Anterior cingulate cortex (tissue), 58 donors: ENCODE measurements at places on chromosomes 2 and 18.

DNA sequence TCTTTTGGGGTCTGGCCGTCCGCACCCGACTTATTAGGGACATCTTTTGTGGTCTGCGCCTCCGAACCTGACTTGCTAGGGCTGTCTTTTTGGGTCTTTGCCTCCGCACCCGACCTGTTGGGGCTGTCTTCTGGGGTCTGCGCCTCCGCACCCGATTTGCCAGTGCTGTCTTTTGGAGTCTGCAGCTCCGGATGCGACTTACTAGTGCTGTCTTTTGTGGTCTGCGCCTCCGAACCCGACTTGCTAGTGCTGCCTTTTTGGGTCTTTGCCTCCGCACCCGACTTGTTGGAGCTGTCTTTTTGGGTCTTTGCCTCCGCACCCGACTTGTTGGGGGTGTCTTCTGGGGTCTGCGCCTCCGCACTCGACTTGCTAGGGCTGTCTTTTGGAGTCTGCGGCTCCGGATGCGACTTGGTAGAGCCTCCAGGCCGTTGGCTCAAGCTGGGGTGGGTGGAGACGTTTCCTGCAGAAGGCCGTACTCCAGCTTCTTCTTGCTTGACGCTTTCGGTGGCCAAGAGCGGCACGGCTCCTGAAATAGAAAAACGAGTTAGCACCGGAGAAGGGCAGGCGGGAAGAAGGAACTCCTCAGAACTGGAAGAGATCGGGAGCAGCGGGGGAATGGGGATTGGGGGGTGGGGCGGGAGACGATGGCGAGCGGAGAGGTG lies 498 bp downstream of the TGOLN2 start:
- no peak for DNase-seq

DNA sequence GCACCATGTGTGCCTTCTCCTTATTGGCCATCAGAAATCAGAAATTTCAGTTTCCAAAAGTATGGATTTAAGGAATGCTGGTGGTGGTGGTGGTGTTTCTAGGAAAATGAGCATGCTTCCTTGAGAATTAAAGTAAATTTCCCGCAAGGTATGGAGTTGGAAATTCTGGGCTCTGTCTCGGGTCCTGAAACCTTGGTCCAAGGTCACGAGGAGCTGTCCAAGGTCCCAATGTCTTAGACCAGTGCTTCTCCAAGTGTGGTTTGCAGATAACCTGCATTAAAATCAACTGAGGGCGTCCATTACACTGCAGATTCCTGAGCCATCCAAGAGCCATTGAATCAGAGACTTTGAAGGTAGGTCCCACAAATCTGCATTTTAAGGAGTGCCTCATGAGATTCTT lies 210.9 kb upstream of the PKDCC start:
- no peak for DNase-seq

- no peak for DNase-seq
These were observed 1132.9 kb upstream of the ZEB2 start for GRCh38 chr2:145652571-145653545.

GRCh38 chr2:54879598-54880332 lies 156.3 kb downstream of the EML6 start:
- DNase-seq = no peak

DNA sequence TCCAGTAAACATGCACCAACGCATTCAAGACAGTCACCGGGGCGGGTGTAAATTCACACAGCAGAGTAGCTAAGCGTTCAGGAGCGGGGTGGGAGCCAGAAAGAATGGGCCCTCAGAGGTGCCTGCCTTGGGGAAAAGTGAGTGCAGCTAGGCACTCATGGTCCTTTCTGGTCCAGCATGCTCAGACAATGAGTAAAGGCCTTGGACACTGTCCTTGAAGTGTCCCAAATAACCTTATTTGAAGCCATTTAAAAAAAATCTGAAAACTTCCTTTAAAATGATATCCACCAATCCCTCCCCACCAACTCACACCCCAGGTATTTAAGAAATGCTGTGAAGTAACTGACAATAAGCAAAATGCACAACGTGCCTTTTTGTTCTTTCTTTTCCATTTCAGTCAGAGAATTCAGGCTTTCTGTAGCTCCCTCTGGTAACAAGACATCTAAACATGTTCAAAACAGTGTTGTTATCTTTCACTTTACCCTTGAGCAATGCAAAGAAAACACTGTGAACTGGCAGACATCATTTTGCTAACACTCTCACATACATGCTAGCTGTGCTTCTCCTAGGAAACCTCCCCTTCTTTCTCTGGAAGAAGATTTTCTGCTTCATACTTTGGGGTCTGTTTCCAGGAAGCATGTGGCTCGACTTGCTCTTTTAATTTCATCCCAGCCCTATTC lies 445.1 kb upstream of the SPRED2 start:
- DNase-seq = no peak

DNA sequence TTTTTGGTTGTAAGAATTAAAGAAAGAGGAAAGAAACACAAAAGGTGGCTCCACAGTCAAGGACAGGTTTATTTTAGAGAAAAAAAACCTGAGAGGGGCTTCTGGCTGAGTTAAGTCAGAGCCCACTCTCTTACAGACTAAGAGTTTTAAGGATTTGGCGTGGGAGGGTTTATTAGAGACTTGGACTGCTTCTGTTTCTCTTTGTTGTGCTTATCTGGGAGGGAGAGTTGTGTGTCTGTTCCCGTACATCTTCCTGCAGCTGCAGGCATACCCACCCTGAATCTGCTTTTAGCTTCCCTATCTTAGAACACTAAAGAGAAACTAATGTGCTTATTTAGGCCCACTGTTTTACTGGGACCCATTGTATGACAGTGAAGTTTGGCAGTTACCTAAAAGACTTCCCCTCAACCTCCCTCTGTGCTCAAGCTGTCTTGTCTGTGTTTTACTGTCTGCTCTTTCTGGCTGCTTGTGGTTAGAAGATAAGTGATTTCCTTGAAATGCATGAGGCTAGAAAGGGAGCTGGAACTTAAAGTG lies 2.7 kb downstream of the RSAD2 start:
- no peak for DNase-seq

DNA sequence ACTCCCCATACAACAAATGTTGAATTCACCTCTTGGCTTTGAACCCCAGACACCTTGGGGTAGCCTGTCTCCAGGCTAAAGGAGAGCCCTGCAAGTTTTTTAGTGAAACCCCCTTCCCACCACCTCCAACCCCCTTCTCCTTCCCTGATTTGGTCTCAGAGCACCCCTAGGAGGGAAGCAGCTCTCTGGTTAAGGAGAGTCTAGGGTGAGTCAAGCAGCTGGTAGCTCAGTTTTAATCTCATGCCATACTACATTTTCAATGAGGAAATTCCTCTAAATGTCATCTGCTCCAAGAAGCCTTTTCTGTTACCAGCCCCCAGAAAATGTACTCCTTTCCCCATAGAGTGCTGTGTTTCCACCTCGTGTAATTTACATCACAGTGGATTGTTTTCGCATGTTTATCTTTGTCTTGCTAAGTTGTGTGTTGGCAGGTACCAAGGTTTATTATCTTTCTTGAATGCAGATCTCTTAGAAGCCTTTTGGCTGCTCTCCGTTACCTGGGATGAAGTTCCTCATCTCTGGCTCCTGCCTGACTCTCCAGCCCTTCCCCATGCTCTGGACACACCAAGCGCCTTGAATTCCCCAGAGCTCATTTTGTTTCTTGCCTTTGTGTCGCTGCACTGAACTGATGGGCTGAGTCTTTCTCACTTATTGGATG lies 82.2 kb downstream of the ASAP2 start:
- DNase-seq = no peak

DNA sequence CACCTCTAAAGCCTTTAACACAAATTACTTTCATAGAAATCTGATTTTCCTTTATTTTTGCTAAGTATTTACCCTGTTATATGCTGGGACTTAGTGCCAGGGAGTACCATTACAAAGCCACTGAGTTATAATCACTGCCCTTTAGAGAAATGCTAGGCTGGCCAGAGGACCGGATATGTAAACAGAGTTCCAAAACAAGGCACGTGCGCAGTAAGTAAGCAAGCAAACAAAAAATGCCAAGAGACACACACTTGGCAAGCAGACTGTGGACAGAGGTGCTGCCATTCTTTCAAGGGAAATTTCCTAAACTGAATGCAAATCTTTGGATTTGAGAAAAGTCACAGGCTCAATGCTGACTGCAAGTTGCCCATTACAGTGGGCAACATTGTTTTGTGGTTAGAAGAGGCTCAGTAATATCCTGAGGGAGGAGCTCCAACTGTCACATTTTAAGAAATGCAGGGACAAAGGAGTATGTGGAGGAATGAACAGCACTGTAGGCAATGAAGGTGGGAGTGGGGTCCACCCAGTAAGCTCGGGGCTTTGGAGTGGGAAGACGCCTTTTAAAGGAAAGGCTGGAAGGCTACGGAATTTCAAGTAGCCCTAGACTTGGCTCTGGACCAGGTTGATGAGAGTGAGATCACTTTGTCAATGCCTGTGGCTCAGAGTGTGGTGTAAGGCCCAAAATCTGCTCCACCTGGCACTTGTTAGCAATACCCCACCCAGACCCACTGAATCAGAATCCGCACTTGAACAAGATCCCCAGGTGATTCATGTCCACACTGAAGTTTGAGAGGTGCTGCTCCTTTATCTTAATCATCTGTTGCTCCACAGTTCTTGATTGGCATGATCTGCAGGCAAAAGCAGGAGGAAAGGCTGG lies 2.1 kb upstream of the PARD6G start:
- no peak for DNase-seq

DNA sequence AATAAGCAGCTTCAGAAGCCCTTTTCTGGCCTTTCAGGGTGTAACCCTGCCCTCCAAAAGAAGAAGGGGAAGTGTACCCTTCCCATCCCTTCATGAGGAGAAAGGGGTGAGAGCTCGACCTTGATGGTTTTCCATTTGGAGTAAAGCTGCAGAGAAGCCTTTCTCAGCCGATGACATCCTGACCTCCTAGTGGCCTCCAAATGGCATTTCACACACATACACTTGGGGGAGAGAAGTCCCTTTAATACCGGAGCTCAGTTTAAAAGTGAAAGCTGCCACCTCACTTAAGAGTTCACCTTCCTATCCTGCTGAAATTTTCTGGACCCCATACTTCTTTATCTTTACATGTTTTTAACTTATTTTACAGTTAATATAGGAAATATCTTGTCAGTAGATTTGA lies 716.7 kb downstream of the DCDC2C start:
- DNase-seq = no peak

DNA sequence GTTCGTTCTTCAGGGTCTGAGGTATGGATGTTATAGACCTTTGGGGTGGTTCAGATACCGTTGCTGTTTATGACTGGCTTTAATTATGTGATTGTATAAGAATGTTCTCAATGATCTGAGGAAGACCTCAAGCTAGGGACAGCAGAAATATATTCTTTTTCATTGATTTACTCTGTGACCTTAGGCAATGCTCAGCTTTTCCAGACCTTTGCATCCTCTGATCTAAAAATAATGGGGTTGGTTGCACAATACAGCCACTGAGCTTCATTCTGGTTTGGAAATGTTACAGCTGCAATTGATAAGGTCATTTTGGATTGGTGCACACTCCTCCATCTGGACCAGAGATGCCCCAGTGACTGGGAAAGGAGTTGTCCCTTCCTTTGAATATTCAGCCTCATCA lies 17.2 kb upstream of the CABYR start:
- DNase-seq = no peak

GRCh38 chr2:105804266-105804665 lies 59.6 kb downstream of the NCK2 start:
- DNase-seq = no peak

DNA sequence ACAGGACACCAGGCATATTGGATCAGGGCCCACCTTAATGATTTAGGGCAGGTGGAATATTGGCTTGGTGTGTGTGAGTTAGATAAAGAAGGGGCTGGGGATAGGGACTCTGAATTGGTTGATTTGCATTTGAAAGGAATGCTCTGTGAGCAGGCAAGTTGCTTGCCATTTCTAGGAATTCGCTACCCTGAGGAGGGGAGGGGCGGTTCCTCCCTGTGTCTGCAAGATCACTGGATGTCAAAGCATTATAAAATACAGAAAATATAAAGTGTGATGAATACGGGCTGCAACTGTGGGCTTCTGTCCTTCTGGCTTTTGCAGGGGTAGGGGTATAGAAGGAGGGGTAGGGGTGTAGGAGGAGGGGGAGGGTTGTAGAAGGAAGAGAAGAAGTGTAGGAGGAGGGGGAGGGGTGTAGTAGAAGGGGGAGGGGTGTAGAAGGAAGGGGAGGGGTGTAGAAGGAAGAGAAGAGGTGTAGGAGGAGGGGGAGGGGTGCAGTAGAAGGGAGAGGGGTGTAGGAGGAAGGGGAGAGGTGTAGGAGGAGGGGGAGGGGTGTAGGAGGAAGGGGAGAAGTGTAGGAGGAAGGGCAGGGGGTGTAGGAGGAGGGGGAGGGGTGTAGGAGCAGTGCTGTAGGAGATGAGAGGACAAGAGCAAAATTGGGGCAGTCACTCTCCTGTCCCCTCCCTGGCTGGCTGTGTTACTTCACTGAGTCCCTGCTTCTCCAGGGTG lies 238.0 kb upstream of the COPS8 start:
- no peak for DNase-seq

DNA sequence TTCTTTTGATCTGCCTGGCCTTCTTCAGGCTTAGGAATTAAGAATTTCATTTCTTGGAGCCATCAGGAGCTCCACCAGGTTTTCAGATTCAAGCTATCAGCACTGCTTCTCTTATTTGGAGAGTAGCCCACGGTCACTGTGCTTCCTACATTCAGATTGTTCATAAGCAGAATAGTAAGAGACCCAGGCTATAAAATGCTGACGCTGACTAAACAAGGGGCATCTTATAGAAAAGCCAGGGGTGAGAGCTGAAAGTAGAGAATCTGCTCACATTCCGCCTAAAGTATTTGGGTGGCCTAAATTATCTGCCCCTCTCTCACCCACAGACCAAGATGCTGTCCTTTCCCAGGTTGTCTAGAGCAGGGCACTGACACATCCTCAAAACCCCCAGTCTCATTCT lies 120.3 kb upstream of the SULT1C3 start:
- DNase-seq = no peak

GRCh38 chr18:53984021-53984420 lies 240.4 kb downstream of the MBD2 start:
- no peak for DNase-seq

GRCh38 chr2:163132850-163133249 lies 294.3 kb upstream of the KCNH7 start:
- DNase-seq = no peak

DNA sequence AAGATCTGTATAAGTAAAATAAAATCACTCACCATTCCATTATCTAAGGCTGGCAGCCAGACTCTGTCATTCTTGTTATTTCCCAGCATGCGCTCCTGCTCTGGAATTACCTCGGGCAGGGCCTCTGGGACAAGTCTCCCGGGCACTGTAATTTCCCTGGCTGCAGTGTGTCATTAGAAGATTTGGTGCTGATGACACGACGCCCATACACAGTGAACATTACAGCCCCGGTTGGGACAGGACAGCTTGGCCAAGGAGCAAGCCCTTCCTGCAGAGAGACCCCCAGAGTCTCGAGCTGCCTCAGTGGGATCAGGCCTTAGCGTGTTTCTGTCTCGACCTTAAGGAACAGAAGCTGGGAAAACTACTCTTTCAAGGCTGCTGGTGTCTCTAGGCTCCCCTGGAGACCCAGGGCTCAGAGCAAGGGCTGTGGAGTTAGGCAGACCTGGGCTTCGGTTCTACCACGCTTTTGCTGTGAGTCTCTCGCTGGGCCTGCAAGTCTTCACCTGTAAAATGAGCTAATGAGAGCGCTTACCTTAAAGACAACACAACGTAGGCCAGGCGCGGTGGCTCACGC lies 39.7 kb downstream of the SMAD7 start:
- no peak for DNase-seq
